ENCODE measurements at places on chromosomes 6 and 20.

DNA sequence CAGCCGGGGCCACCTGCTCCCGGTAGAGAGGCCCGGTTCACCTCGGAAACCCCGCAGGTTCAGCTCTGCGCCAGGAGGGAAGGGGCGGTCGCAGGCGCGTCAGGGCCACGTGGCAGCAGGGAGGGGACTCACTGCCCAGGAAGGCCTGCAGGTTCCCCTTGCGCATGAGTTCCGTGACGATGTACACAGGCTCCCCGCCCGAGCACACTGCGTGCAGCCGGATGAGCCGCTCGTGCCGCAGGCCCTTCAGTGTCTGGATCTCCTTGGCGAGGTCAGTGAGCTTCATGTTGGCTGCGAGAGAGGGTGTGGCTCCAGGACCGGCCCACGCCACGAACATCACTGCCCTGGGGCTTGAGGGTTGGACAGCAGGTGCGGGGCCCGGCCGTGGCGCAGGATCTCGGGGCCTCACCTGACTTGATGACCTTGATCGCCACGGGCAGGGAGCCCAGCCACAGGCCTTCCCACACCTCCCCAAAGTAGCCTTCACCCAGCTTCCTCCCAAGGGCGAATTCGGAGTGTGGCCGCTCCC lies 4.9 kb upstream of the PTK6 start:
- DNase-seq = no peak

GRCh38 chr20:62642666-62643520 lies 590 bp downstream of the SLCO4A1 start:
- peak; percentile 52 for DNase-seq

GRCh38 chr6:147184379-147184778 lies 19.8 kb upstream of the STXBP5 start:
- no peak for DNase-seq

DNA sequence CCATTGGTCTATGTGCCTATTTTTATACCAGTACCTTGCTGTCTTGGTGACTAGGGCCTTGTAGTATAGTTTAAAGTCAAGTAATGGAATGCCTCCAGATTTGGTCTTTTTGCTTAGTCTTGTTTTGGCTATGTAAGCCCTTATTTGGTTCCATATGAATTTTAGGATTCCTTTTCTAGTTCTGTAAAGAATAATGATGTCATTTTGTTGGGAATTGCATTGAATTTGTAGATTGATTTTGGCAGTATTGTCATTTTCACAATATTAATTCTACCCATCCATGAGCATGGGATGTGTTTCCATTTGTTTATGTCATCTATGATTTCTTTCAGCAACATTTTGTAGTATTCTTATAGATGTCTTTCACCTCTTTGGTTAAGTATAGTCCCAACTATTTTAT lies 96.4 kb upstream of the PAK5 start:
- no peak for DNase-seq

DNA sequence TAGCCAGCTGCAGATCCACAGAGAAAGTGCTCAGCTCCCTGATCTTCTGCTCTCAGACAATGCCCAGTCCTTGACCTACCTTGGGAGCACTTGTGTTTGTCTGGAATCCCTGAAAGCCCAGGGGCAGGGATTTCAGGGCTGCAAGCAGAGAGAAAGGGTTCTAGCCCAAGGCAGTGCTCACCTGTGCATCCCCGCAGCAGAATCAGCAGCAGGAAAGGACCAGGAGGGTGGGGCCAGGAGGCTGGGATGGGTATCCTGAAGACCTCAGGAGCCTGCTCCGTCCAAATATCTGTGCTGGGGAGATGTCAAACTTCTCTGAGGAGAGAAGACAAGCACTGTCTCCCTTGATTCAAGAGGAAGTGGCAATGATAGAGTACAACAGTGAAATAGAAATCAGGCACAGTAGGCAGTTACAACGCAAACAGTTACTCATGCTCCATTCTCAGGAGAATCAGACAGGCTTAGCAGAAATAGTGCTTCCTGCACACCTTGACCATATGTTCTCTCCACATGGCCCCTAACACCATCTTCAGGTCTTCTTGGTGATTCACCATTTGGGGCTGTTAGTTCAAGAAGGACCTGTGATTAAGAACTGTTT lies 28.7 kb upstream of the SIRPG start:
- no peak for DNase-seq

DNA sequence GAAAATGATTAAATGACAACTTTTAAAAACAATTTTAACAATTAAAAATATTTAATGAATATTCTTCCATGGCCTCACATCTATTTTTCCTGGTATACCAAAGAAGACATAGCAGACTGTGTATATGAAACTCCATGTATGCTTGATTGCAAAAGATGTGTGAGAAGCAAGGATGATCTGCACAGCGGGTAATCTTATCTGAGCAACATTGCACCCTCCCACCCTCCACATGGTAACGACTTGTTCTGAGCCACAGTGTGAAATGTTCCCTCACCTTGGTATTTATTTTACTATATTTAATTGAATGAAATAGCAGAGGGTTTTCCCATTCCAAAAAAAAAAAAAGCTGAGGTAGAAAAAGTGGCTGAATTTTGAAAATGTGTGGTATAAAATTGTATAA lies 204.4 kb downstream of the SYNE1 start:
- no peak for DNase-seq

- no peak for DNase-seq
These were observed 504.9 kb downstream of the DOK5 start for GRCh38 chr20:54980103-54980960.

DNA sequence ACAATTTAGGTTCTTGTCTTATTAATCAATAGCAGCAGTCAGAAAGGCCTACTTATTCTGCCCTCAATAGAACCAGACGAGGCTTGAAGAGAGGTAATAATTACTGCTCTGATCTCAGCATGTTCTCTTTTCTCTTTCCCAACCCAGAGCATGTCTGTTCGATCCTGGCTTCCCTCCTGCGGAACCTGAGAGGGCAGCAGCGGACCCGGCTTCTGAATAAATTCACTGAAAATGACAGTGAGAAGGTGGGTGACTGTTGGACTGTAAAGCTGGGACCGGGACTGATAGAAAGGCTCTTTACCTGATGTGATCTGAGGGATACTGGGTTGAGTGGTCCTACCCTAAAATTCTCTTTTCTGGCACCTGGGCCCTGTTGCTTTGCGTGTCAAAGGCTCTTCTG lies 63.0 kb upstream of the VSTM2L start:
- no peak for DNase-seq

DNA sequence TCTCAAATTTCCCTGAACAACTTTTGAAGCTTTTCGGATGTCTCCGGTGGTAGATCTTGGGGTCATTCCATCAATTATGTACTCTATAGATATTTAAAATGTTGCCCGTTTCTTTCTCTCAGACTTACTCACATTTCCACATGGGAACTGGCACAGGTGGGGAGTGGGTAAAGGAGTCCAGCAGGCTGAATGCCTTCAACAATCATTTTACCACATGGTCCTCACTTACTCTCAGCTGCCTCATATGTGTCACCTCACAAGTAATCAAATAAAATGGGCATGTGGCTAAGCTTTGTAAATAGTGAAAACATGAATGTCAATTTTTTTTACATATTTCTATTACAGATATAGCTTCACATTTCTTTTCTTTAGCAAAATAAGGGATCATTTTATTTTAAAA lies 677 bp downstream of the HLA-DQA1 start:
- no peak for DNase-seq

DNA sequence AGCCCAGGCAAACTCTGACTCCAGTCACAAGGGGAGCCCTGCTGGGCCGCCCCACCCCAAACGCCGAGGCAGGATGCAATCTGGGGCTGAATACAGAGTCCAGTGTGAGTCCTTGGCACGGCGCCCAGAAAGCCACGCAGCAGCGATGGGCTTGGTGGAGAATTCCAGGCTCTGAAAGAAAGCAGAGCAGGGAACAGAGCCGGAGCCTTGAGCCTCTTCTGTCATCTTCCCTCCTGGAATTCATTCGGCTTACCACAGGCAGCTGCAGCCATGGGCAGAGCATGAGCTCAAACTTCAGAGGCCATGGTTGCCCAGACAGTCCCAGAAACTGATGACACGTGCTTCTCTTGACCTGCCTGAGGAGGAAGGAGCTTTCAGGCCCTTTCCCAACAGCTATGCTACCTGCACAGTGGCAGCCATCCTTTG lies 441.1 kb upstream of the JARID2 start:
- DNase-seq = no peak

DNA sequence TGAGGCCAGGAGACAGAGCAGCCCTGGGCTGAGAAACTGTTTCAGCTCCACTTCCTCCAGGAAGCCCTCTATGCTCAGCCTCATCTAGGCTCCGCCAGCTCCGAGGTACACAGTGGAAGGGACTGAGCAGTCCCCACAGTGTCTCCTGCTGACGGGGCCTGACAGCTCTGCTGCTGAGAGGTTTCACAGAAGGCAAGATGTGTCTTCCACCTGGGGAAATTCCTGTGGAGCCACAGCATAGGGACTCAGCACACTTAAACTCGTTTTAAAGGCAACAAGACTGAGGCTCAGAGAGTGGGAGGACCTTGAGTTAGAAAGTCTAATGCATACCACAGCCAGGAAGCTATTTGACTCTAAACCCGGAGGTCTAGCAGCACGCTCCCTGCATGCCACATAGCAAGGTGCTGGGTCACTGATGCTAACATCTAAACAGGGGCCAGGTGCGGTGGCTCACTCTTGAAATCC lies 6.8 kb downstream of the ADA start:
- DNase-seq = no peak

- DNase-seq = no peak
These were observed 86.1 kb upstream of the EYA2 start for GRCh38 chr20:46808565-46808964.

DNA sequence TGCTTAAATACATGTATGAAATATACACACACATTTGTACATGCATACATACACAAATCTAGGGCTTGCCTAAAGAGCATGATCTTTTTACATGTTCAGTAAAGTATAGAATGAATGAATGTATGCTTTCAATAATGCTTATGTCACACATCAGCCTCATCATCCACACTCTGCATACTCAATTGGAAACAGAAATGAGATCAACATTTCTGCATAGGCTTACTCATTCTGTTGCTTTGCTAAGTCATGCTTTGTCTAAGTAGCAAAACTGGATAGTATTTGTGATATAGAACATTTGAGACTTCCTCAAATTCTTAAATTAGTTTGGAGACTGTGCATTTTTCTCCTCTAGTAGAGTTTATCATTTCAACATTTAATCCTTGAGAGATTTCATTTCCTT lies 343.3 kb downstream of the ADGRB3 start:
- no peak for DNase-seq

GRCh38 chr6:40485300-40485699 lies 101.9 kb downstream of the LRFN2 start:
- no peak for DNase-seq

DNA sequence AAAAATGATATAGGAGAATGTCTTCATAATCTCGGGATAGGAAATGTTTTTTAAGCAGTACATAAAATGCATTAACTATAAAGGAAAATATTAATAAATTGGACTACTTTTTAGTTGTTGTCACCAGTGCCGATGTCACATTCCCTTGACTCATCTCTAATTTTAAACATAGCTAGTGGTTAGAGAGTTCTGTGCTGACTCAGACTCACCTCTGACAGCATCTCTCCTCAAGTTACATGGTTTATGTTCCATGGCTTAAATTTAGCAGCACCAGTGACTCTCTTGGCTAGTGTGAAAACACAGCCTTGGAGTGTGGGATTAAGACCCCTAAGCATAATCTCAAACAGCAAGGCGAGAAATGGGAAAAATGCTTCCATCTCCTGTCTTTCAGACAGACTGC lies 311.8 kb upstream of the MMS22L start:
- DNase-seq = no peak

DNA sequence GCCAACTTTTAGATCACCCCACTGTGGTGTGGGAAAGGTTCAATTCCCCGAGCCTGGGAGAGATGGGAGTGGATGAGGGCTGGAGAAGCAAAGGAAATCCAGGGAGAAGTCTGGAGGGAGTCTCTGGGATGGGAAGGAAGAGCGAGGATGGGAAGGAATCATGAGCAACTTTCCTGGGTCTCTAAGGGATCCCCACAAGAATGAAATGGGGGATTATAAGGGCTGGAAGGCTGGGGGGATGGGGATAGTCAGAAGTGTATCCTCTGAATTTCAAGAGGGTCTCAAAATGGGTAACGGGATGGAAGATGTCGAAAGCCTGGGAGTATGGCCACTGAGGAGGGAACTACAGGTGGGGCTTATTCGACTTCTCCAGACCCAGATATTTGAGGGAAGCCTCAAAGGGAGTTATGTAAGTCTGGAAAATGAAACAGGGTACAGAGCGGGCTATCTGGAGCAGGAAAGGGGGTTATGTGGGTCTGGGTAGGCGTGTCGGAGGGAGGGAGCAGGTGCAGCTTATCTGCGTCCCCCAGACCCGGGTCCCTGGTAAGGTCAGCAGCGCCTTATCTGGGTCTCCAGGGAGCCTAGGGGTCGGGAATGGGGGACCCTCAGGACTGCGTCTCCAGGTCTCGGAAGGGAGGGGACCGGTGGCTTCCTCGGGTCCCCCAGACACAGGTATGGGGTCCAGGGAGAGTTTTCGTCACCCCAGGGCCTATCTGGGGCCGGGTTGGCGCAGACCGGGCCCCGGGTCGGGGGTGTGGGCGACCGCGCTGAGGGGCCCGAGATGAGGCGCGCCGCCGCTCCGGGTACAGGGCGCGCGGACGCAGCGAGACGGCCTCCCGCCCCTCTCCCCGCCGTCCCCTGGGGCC lies 550 bp downstream of the PLAGL2 start:
- DNase-seq = no peak

DNA sequence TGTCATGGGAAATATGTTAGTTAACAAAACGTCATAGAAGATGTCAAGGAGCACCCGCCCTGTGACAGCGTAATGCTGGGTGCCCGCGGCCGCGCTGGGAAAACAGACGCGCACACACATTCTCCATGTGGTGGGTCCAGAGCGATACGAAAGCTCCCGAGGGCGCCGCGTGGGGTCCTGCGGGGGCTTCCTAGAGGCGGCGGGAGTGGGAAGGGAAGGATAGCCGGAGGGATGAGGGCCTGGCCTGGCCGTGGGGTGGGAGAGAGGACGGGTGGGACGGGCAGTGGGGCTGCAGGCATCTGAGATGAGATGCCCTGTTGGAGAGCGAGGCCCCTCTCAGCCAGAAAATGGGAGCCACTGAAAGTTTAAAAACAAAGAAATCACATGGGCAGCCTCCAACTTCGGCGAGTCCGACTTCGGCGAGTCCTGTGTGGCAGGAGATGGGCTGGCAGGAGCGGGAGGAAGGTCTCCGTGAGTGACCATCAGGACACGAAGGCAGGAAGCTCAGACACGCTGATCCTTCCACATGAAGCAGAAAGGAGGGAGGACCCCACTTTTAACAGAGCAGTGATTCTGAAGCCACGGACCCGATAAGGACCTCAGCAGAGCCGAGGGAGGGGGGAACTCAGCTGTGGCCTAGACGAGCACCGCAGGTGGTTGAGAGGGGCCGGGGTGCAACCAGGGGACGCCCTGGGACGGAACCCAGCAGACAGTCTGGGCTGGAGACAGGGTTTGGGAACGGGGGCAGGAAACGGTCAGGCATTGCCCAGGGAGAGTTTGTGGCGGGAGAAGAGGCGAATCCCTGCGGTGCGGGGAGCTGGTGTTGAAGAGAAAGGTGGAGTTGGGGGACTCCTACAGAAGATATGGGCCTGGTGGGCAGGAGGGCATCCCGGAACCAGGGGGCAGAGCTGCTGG lies 114.1 kb upstream of the FRMD1 start:
- DNase-seq = no peak
